ENCODE measurements at places on chromosomes 2 and 18.

DNA sequence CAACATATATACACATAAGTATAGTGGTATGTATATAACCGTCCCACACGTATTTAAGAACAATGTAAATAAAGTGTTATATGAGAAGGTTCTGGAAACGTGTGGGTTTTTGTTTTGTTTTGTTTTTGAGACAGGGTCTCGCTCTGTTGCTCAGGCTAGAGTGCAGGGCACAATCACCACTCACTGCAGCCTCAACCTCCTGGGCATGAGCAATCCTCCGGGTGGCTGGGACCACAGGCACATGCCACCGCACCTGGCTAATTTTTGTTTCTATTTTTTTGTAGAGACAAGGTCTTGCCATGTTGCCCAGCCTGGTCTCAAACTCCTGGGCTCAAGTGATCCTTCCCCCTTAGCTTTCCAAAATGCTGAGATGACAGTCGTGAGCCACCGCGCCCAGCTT is 6.2 kb downstream of the ADAM17 start:
- no peak for DNase-seq

DNA sequence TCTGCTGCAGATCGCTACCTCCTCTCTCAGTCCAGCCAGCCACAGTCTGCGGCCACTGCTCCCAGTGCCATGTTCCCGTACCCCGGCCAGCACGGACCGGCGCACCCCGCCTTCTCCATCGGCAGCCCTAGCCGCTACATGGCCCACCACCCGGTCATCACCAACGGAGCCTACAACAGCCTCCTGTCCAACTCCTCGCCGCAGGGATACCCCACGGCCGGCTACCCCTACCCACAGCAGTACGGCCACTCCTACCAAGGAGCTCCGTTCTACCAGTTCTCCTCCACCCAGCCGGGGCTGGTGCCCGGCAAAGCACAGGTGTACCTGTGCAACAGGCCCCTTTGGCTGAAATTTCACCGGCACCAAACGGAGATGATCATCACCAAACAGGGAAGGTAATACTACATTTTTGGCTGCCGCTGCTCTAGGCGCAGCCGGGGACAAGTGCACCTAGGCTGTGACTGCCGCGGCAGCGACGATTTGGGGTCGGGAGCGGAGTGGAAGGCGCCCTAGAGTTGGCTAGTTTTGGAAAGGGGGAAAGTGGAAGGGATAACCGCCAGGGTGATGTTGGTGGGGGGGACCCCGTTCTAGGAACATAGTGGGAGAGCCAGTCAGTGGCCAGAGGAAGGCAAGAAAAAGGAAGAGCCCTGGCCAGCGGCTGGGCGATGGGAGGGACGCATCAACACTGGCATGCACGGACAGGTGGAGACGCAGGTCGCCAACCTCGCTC is 776 bp downstream of the TBR1 start:
- no peak for DNase-seq

- no peak for DNase-seq
These were observed 52.8 kb downstream of the SLC4A10 start for GRCh38 chr2:161676902-161677496.

- DNase-seq: no peak
These were observed 37.6 kb downstream of the TGFBRAP1 start for GRCh38 chr2:105291981-105292380.

All from inflammatory macrophage (primary cell).